ENCODE measurements at places on chromosomes 1 and 21. TPM values are rescaled to one million over a fixed set of nuclear protein-coding genes. Genes with fewer than 3 reads are reported as not detected.

Gene RGS1
- 0.65 TPM for total RNA-seq

Gene SV2A
- 0.32 TPM for total RNA-seq

Gene CDK18
- 172 TPM for total RNA-seq

Gene CATSPERE
- 0.65 TPM for total RNA-seq

Gene PLPP3
- total RNA-seq, result 117 TPM

Gene SIPA1L2
- total RNA-seq, result 120 TPM

Gene TTC39A
- total RNA-seq, result 19.4 TPM

Gene FMO4
- 3.8 TPM for total RNA-seq

Gene IL20
- total RNA-seq, result not detected

Gene SEC16B
- total RNA-seq, result 1.3 TPM

DNA sequence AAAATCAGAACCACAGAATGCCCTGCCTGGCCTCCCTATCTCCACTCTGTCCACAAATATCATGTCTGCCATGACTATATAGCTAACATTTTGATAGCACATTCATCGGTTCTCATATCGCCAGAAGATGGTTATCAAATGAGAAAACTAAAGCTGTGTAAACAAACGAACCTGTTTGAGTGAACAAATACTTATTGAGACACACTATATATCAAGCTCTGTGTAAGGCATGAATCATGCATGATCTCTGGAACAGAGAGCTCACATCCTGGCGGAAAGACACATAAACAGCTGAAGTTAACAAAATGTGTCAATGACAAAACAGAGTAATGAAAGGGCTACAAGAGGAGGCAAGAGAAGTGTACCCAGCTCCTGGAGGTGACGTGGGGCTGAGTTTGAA lies 13.1 kb downstream of the KCND3 start:
- no peak for DNase-seq

GRCh38 chr1:43902058-43902831 lies 31.4 kb upstream of the ARTN start:
- no peak for DNase-seq

DNA sequence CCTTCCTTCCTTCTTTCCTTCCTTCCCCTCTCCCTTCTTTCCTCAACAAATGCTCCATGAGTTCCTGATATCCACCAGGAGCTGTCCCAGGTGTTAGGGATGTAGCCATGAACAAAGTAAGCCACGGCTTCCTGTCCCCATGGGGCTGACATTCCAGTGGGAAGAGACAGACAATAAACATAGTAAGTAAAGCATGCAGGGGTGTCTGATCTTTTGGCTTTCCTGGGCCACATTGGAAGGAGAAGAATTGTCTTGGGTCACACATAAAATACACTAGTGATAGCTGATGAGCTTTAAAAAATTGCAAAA lies 81.5 kb upstream of the ZBTB40 start:
- no peak for DNase-seq

DNA sequence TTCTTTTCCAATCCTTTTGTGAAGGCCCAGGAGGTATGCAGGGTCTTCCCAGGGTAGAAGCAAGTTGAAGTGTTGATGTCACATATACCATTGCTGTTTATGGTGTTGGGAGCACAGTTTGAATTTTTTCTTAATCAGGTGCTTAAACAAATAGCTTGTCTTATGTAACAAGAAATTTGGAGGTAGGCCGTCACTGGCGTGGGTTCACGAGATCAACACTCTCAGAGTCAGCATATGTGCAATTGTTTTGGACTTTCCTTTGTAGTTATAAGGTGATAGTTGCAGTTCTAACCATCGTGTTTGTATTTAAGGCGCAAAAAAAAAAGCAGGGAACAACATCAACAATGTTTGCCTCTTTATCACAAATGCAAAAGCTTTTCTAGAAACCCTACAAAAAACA lies 13.3 kb downstream of the FNBP1L start:
- DNase-seq, result no peak

DNA sequence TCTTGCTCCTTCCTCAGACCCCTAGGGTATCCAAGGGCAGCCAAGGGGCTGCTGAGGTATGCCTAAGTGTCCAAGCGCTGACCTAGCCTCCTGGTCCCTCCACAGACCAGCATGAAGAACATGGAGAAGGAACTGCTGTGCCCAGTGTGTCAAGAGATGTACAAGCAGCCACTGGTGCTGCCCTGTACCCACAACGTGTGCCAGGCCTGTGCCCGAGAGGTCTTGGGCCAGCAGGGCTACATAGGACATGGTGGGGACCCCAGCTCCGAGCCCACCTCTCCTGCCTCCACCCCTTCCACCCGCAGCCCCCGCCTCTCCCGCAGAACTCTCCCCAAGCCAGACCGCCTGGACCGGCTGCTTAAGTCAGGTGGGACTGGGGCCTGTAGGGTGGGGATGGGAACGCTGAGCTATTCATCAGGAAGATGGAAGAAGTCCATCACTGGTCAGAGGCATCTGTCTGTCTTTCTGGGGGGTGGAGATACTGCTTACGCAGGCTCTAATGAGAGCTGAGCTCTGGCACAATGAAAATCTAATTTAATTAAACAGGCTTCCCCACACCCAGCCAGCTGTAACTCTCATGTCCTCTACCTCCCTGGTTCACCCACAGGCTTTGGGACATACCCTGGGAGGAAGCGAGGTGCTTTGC lies 1.8 kb downstream of the TRIM46 start:
- DNase-seq, result no peak

DNA sequence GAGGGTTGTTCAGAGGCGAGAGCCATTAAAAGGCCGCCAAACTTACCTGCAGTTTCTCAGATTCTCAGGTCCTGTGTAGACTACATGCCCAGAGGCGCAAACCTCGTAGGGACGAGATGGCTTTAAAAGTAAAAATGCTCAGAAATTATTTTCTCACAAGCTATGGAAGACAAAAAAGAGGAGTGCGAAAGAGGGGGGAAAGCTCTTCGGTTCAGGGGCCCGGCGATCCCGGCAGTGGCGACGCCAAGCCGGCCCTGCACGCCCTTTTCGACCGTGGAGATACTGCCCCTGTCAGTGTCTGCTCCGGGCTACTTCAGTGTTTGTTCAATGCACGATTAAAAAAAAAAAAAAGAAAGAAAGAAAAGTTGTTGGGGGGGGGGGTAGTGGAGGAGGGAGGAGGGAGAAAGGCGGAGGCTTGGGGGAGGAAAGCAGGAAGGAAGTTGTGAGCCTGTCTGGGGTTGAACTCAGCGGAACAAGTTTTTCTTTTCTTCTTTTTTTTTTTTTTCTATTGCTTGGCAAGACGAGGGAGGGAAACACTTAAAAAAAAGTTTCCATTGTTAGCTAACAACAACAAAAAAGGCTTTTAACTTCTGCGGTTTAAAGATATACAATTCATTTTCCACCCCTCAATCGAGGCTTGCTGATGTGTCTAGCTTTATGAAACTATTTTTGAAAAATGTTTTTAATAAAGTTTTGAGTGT lies at the start of gene ITPKB:
Gene ITPKB, minus strand, starts transcription at position 288 of the 701 bp plus-strand sequence. CDS start 1,824 bp downstream, outside the sequence.
- DNase-seq, result peak; percentile 54

GRCh38 chr1:32928715-32929114 lies 27.5 kb upstream of the TMEM54 start:
- no peak for DNase-seq

DNA sequence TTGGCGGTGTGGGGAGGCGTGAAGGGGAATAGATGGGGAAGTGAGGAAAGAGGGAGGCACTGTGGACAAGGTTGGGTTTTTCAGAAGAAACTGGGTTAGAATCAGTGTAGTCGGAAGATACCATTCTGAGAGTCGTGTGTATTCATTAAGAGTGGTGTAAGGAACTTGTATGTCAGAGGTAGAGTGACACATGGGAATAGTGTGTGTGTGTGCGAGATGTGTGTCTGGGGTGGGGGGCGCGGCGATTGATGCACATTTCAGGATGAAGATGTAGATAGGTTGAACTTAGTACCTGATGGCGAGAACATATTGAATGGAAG lies 878 bp downstream of the SMG7 start:
- no peak for DNase-seq

DNA sequence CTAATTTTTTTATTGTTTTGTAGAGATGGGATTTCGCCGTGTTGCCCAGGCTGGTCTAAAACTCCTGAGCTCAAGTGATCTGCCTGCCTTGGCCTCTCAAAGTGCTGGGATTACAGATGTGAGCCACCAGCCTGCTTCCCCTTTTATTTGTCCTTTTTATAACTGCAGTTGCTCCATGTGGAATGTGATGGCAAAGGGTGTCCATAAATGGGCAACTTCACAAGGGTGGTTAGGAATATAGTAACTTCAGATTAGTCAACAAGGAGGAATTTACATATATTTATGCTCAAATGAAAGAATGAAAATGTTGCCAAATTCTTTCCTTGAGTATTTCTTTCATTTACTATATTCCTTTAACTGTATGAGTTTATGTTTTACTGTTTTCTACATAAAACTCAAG lies 182.9 kb downstream of the BACH1 start:
- DNase-seq, result no peak

- no peak for DNase-seq
These were observed 341.0 kb downstream of the SMYD3 start for GRCh38 chr1:246165826-246166709.

GRCh38 chr1:167599957-167600581 lies 30.0 kb upstream of the RCSD1 start:
- peak; percentile 60 for DNase-seq

GRCh38 chr21:43938751-43939442 lies 73.2 kb upstream of the TRAPPC10 start:
- DNase-seq, result peak; percentile 87

DNA sequence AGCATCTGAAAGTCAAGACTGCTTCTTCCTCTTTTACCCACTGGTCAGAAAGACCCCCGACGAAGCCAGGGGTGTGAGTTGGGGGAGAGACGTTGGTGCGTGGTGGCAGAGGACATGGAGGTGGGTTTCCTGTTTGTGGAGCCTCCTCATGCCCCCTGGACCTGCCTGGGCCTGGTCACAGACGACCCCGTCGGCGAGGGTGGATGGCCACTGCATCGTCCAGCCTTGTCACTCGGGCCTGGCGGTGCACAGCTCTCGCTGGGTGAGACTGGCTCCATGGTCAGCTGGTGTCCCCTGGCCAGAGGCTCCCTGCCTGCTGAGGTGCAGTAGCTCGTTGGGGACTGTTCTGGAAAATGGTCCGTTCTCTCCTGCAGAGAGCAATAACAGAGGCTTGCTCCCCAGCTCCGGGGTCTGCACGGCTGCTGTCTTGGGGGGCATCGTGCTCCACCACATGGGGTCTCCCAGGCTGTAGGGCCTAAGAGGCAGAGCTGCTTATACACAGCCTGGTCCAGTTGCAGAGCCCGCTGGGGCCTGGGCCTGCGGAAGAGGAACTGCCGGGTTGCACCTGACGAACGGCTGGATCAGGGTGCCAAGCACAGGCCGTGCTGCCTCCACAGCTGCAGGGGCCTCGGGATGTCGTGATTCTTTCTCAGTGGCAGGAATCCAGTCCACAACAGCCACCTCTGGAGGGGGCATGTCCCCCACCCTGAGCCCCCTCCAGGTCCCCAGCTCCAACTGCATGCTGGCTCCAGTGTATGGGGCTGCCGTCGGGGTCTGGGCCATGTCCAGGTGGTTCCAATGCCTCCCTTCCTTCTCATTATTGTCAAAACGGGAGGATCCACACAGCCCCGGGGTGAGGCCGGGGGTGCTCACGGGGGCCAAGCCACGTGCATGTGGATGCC lies 18.0 kb upstream of the ACTRT2 start:
- peak; percentile 29 for DNase-seq

DNA sequence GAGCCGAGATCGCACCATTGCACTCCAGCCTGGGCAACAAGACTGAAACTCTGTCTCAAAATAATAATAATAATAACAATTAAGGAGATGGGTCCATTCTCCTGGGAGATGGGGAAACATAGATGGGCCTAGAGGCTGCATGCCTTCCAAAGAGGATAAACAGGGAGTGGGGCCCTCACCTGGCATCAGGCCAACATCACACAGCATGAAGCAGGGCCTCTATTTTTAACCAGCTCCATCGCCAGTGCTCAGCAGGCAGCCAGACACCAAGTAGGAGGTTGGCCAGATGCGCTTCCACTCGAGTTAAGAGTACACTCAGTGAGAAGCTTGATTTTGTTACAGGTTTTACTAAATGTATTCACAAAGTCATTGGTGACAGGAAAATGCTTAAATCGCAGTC lies 352.0 kb downstream of the RRAGC start:
- DNase-seq, result no peak

- DNase-seq, result peak; percentile 14
These were observed 10.7 kb downstream of the THAP3 start for GRCh38 chr1:6635161-6635909.

- no peak for DNase-seq
These were observed 470 bp upstream of the NAXE start for GRCh38 chr1:156591181-156591431.

- DNase-seq, result no peak
These were observed 300 bp downstream of the USP24 start for GRCh38 chr1:55214934-55215193.

GRCh38 chr1:107116306-107116790 lies 24.5 kb upstream of the NTNG1 start:
- no peak for DNase-seq

DNA sequence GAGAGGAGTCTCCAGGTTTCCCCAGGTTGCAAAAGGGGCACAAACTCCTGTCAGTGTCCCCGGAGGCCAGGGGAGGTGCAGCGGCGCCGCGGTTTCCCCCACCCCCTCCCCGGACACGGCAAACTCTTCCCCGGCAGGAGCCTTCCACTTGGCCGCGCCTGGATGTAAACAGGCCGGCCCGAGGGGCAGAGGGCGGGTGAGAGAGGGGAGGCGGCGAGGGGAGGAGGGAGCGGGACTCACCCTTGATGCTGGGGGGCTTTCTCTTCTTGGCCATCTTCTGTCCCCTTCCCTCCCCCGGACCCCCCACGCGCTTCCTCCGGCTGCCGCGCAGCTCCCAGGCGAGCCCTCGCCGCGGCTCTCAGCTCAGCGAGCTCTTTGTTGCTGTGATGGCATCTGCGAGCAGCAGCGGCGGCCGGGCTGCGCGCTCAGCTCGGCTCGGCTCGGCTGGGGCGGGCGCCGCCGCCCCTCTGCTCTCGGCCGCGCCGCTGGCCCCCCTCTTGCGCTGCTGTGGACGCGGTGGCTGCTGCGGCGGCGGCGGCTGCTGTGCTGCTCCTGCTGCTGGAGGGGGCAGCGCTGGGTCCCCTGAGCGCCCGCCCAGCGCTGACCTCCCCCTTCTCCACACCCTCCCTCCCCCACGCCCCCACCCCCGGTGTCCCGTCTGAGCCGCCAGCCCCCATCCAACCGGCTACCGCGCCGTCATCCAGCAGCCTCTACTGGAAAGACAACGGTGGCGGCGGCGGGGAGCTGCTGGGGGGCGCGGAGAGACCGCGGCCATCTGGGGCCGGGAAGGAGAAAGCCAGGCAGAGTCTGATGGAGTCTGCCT lies 4.9 kb upstream of the SLC44A5 start:
- DNase-seq, result peak; percentile 42

- DNase-seq, result no peak
These were observed 45.5 kb downstream of the EPS15 start for GRCh38 chr1:51473331-51474115.

DNA sequence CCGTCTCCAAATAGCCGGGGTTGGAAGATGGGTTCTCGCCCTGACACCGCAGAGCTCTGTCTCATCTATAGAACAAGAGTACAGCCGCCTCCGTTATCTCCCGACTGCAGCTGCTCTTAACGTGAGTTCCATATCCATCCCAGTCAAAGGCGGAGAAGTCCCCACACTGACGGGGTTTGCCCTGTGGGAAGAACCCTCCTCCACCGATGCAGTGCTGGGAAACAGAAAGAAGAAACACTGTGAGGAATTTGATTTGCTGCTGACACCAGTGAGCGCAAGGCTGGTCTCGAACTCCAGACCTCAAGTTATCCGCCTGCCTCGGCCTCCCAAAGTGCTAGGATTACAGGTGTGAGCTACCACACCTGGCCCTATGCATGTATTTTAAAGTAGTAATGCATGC lies 9.5 kb downstream of the ITLN2 start:
- DNase-seq, result no peak

GRCh38 chr1:41353744-41354143 lies 7.5 kb upstream of the FOXO6 start:
- no peak for DNase-seq

- DNase-seq, result no peak
These were observed 106.7 kb downstream of the SCMH1 start for GRCh38 chr1:41135196-41135947.
